ENCODE measurements at places on chromosomes 4 and X.

DNA sequence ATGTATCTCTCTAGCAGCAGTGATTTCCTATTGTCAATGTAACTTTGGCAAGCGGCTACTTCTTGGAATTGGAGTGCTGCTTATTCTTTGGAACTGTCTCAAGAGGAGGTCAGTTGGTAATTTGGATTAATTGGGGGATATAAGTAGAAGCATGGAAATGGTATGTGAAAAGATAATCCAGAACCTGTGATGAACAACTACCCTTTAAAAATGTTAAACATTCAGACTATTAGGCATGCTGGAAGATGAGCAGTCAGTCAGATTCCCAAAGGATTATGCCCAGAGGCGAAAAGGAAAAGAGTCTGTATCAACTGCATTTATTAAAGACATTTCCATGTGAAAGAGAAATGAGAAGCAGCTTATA, 62.5 kb downstream of the SEC24D start:
- no peak for DNase-seq
- peaks cover 75% of the 10 kb centered on the region for H3K4me1 ChIP-seq
- no peak overlapping the region for H3K4me3 ChIP-seq
- peak overlapping the region; percentile 81 for H3K27ac ChIP-seq
- no peaks in the 10 kb centered on the region for H3K27me3 ChIP-seq

DNA sequence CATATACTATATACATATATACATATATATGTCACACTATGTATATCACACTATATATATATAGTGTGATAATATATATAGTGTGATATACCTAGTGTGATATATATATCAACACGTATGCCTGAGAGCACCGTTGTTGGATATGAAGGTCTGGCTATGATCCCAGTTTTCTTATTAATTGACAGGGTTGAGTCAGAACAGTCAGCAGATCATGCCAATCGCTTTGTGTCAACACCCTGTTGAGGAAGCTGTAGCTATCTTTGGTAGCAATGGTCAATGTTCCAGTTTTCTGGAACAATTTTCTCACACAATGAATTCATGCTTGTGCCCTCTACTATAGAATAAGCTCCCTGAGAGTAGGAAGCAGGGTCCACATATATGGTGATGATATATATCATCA, 496.0 kb upstream of the AGA start:
- no peaks in the 10 kb centered on the region for H3K4me1 ChIP-seq
- H3K27ac ChIP-seq = no peak overlapping the region
- DNase-seq = no peak

- H3K4me3 ChIP-seq = no peak overlapping the region
- DNase-seq = no peak
- no peak overlapping the region for H3K27ac ChIP-seq
Observed at GRCh38 chr4:9816285-9816684, 34.9 kb downstream of the DRD5 start.

DNA sequence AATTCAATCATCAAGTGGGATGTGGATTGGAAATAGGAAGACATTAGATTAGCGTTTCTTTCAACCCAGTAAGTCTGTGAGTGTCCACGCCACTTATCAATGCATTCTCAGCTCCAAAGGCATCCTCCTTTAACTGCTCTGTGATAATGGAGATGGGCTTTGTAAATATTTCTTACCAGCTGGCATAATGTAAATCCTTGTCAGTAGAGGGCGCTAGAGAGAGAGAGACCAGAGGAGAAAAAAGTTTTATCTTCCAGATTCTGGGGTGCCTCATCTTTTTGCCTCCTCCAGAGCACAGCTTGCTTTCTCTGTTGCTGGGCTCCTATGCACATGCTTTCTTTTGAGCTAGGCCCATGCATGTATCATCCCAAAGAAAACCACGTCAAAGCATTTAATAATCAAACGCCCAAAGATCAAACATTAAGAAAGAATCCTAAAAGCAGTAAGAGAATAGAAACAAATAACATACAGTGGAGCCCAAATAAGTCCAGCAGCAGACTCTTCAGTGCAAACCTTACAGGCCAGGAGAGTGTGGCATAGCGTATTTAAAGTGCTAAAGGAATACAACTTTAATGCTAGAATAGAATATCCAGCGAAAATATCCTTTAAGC, 9.6 kb upstream of the MTMR1 start:
- no peaks in the 10 kb centered on the region for H3K27me3 ChIP-seq
- H3K27ac ChIP-seq = no peak overlapping the region
- no peak for DNase-seq
- H3K36me3 ChIP-seq = no peaks in the 10 kb centered on the region
- no peaks in the 10 kb centered on the region for H3K4me1 ChIP-seq
- H3K4me3 ChIP-seq = no peak overlapping the region

- no peaks in the 10 kb centered on the region for H3K4me1 ChIP-seq
- DNase-seq = no peak
- H3K27me3 ChIP-seq = no peaks in the 10 kb centered on the region
- no peaks in the 10 kb centered on the region for H3K36me3 ChIP-seq
- no peak overlapping the region for H3K4me3 ChIP-seq
- H3K27ac ChIP-seq = peak overlapping the region; percentile 90
Observed at GRCh38 chrX:74922922-74923543, 2.2 kb downstream of the NEXMIF start.

GRCh38 chr4:108502356-108502755, 118.0 kb upstream of the RPL34 start:
- no peak overlapping the region for H3K4me3 ChIP-seq
- no peaks in the 10 kb centered on the region for H3K36me3 ChIP-seq
- no peaks in the 10 kb centered on the region for H3K4me1 ChIP-seq

DNA sequence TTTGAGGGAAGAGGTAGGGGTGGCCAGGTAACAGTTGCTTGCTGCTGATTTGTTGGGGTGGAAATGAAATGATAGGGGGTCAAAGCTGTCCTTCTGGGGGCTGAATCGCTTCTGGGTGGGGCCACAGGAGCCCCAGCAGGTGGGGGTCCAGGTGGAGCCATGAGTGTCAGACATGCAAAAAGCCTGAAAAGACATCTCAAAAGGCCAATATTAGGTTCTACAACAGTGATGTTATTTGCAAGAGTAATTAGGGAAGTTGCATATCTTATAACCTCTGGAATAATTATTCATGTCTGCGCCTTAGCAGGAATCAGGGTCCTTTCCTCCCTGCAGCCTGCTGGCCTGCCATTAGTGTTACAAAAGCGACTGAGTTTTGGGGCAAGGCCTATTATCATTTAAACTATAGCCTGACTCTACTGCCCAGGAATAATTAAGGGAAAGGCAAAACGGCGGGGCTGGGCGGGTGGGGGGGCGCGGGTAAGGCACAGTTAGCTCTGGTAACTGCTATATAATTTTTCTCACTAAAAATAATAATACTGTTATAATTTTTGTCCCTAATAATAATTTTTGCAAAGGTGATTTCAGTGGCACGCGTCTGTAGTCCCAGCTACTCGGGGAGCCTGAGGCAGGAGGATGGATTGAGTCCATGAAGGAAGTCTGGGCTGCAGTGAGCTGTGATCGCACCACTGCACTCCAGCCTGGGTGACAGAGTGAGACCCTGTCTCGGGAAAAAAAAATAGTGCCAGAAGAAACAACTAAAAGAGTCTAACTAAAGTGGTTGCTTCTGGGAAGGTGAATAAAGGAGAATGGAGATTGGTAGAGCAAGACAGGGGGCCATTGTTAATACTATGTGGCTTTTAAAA, 145.7 kb downstream of the MAGEB17 start:
- no peaks in the 10 kb centered on the region for H3K4me1 ChIP-seq
- DNase-seq = no peak
- no peaks in the 10 kb centered on the region for H3K27me3 ChIP-seq
- H3K27ac ChIP-seq = no peak overlapping the region
- no peak overlapping the region for H3K4me3 ChIP-seq

GRCh38 chr4:20462426-20463175, 210.9 kb downstream of the SLIT2 start:
- H3K4me1 ChIP-seq = no peaks in the 10 kb centered on the region
- no peaks in the 10 kb centered on the region for H3K36me3 ChIP-seq
- DNase-seq = no peak
- no peak overlapping the region for H3K4me3 ChIP-seq
- H3K27ac ChIP-seq = no peak overlapping the region

DNA sequence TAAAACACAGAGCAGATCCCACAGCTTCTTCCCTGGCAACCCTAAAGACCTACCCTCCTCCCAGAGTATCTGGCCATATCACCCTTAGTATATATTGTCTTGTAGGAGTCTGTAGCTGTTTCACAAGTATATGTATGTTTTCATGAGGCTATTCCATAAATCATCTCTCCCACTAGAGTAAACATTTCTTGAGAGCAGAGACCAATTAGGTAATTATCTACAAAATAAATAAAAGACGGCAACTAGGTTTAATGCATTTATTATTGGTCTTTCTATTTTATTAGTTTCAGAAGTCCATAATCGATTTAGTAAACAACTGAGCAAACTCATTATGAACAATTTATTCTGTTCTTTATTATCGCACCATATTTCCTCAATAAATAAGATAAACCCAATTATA, 7.0 kb downstream of the ACOT9 start:
- H3K27me3 ChIP-seq = no peaks in the 10 kb centered on the region
- H3K4me3 ChIP-seq = no peak overlapping the region
- DNase-seq = no peak
- no peaks in the 10 kb centered on the region for H3K4me1 ChIP-seq

DNA sequence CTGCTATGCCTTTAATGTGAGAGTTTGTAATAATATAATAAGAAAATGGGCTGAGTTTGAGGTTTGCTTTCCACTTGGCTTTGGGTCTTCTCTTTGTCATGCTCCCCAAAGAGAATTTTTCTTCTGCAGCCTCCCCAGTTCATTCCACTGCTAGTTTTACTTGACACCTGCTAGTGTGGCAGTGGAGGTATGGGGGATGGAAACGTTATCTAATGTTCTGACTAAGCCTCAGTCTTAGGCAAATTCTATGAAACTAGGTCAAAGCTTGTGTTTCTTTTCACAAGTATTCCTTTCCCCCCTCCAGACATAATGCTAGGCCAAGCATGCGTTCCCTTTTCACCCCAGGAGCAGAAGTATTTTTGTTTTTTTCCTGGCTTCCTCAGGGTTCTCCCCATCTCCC, 67.5 kb downstream of the PPP1R2C start:
- DNase-seq = no peak
- H3K27ac ChIP-seq = no peak overlapping the region
- H3K36me3 ChIP-seq = no peaks in the 10 kb centered on the region

- DNase-seq = no peak
- H3K27ac ChIP-seq = no peak overlapping the region
- H3K36me3 ChIP-seq = no peaks in the 10 kb centered on the region
- no peak overlapping the region for H3K4me3 ChIP-seq
Observed at GRCh38 chr4:12697970-12698369, 786.2 kb downstream of the RAB28 start.

DNA sequence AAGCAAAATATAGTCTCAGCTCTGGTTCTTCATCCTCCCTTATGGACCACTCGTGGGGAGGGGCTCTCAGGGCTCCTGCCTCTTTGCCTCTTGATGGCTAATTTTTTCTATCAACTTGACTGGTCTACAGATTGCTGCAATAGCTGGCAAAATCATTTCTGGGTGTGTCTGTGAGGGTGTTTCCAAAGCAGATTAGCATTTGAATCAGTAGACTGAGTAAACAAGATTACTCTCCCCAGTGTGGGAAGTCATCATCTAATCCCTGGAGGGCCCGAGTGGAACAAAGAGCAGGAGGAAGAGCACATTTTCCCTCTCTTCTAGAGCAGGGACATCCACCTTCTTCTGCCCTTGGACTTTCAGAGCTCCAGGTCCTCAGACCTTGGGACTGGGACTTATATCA, 153.5 kb downstream of the STK32B start:
- no peak overlapping the region for H3K4me3 ChIP-seq
- no peak for DNase-seq
- H3K36me3 ChIP-seq = no peaks in the 10 kb centered on the region

GRCh38 chrX:69229436-69229835, 64.2 kb upstream of the PJA1 start:
- H3K27me3 ChIP-seq = no peaks in the 10 kb centered on the region
- no peak overlapping the region for H3K27ac ChIP-seq
- H3K4me1 ChIP-seq = no peaks in the 10 kb centered on the region
- no peaks in the 10 kb centered on the region for H3K36me3 ChIP-seq
- DNase-seq = no peak

- H3K36me3 ChIP-seq = no peaks in the 10 kb centered on the region
- H3K27me3 ChIP-seq = no peaks in the 10 kb centered on the region
- DNase-seq = no peak
- H3K4me1 ChIP-seq = no peaks in the 10 kb centered on the region
- H3K27ac ChIP-seq = no peak overlapping the region
Observed at GRCh38 chr4:157141976-157142375, 66.0 kb downstream of the GLRB start.

GRCh38 chr4:118077767-118078105, 43.5 kb downstream of the NDST3 start:
- no peaks in the 10 kb centered on the region for H3K36me3 ChIP-seq
- H3K4me3 ChIP-seq = no peak overlapping the region
- DNase-seq = no peak
- H3K27me3 ChIP-seq = no peaks in the 10 kb centered on the region
- H3K4me1 ChIP-seq = no peaks in the 10 kb centered on the region

GRCh38 chr4:13445841-13446790, 38.0 kb downstream of the RAB28 start:
- no peaks in the 10 kb centered on the region for H3K36me3 ChIP-seq
- H3K27me3 ChIP-seq = no peaks in the 10 kb centered on the region
- H3K4me3 ChIP-seq = no peak overlapping the region
- H3K4me1 ChIP-seq = no peaks in the 10 kb centered on the region

DNA sequence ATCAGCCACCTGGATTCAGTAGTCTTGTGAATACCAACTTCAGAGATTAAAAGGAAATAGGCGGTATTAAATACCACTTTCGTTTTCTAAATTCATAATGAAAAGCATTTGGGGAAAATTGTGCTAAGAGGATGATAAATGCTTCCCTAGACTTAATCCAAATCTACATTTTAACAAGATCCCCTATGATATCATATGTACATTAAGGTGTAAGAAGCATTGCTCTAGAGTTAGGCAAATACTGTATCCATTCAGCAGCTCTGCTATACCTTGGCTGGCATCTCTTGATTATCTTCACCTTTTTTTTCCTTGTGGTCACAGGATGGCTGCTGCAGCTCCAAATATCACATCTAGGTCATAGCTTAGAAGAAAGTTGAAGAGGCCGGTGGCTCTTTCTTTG, 40.6 kb upstream of the PHEX start:
- H3K27ac ChIP-seq = no peak overlapping the region
- no peaks in the 10 kb centered on the region for H3K4me1 ChIP-seq
- H3K27me3 ChIP-seq = no peaks in the 10 kb centered on the region

DNA sequence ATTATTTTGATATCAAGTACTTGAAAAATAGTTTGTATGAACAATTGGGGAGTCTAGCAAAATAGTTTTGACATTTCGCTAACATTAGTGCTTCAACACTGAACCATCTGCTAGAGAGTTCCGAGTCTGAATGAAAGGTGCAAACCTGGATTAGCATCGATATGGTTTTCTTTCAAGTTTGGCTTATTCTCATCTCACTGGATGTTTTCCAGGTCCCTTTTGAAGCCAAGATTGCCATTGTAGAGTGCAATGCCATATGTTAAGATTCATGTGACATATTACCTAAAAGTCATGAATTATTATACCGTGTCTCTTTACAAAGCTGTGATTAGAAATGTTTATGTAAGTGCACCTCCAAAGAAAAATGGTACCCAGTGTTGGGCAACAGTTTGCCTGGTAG, 36.8 kb upstream of the NAA11 start:
- H3K4me1 ChIP-seq = no peaks in the 10 kb centered on the region
- no peaks in the 10 kb centered on the region for H3K36me3 ChIP-seq
- no peak overlapping the region for H3K27ac ChIP-seq
